ENCODE measurements at places on chromosomes 1 and 21.

GRCh38 chr1:189654906-189655305, 822.8 kb downstream of the BRINP3 start:
- no peak for DNase-seq

GRCh38 chr21:46634427-46634826, 1.0 kb upstream of the PRMT2 start:
- DNase-seq = no peak

- DNase-seq = peak; percentile 15
Observed at GRCh38 chr21:17901458-17902079, 82.4 kb upstream of the C21orf91 start.

- no peak for DNase-seq
Observed at GRCh38 chr1:234550341-234551031, 59.5 kb downstream of the IRF2BP2 start.

DNA sequence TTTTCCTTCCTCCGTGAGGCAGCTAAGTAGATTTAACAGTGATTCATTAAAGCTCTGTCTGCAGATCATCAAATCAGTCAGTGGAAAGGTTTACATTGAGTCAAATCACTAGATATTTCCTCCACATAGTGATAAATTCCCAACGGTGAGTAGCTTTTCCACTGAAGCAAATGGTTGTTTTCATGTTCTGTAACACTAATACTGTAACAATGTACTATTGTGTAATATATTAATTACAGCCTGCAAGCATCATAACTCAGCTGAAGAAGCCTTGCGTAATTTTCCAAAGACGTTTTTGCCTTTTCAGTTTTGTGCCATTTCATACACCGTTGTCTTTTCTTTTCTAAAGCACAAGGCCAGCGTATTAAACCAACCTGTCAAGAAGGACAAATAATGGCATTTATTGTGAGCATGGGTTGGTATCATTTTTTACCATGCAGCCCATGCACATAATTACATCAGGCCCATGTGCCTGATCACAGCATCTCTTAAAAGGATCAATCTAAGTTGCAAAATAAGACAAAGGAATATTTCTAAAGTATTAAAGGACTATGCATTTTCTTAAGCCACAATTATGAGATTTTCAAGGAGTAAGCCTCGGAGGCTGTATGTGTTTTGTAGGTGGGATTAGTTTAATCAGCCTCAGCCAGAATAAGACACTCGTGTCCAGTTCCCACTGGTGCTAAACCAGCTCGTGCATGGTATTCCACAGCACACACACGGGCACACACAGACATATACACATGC, 16.7 kb upstream of the PDE9A start:
- peak; percentile 36 for DNase-seq

DNA sequence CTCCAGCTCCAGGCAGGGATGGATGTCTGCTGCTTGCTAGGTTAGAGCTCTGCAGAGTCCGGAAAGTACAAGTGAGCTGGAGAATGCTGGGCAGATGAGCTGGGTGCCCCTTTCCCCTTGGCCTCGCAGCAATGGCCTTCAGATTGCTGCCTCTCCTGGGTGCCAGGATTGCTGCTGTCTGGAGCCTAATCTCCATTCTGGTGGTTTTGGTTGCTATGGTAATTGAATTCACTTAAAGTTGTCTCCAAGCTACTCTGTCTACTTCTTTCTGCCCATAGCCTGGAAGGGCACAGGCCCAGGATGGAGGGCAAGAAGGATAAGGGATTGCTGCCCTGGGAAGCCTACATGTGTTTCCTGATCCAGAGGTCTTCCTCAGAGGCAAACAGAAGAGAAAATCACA, 14.6 kb upstream of the KCND3 start:
- no peak for DNase-seq

- DNase-seq = peak; percentile 4
Observed at GRCh38 chr1:57788313-57788712, 364.5 kb upstream of the DAB1 start.

DNA sequence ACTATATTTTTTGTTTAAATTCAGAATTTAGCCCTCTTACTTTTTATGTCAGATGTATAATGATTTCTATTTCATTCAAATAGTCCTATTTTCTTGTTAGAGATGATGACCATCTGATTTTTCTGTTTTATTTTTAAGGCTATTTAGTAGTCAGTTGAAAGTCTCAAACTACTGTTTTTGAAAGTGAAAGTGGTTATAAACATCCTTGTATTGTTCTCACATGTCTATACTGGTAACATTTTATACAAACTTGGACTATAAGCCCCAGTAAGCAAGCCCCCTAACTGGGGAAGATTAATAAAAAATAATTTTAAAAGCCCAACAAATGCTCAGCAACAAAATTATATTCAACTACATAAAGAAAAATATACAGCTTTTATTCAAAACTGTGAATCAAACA, 271.3 kb upstream of the RGS18 start:
- no peak for DNase-seq

DNA sequence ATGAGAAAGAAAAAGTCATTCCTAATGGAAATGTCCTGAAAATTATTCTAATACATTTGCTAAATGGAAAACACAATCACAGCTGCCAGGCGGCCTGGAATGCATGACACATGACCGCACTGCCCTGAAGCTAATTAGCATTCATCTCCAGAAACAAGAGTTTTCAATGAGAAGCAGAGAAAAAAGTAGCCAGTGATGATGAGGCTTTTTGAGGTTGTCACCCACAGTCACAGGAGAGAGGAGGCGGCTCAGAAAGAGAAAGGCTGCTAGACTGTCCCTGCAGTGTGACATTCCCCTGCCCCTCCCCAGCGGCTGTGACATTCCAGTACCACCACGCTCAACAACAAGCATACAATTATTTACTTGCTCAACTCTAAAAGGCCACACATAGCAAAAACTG, 122.9 kb upstream of the KRTAP19-8 start:
- DNase-seq = no peak

DNA sequence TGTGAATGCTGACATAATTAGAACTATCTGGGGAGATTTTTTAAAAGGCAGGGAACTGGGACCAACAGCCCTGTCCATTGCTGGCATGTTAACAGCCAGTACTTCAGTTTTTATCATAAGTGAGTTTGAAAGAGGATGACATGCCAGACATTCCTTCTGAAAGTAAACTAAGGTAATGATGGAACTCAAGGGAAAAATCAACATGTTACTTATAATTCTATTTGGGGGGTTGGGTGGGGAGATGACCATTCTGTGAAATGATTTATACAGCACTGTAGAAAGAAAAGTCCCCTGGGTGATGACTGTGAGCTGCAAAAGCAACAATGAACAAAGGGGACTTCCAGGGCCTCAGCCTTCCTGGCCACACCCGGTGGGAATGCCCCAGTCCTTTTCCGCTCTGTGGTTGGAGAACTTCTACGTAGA, 5.4 kb upstream of the LAMC2 start:
- no peak for DNase-seq

DNA sequence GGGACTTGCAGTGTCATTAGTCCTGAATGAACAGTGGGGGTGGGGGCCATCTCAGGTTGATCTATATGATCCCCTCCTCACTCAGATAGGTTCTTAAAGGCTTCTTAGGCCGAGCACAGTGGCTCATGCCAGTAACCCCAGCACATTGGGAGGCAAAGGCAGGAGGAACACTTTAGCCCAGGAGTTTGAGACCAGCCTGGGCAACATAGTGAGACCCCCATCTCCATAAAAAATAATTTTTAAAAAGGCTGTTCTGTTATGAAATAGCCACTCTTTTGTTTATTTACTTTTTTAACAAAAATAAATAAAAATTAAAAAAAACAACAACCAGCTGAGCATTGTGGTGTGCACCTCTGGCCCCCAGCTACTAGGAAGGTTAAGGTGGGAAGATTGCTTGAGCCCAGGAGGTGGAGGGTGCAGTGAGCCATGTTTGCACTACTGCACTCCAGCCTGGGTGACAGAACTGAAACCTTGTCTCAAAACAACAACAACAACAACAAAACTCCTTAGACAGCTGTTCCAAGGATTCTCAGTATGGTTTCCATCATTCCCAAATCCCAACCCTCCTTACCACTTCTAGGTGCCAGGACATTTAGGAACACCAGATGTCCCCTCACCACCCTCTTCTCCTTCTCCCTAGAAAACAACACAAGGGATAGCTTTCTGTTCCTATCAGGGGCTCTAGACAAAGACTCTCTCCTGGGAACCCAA, 2.0 kb upstream of the TRAPPC3 start:
- no peak for DNase-seq

DNA sequence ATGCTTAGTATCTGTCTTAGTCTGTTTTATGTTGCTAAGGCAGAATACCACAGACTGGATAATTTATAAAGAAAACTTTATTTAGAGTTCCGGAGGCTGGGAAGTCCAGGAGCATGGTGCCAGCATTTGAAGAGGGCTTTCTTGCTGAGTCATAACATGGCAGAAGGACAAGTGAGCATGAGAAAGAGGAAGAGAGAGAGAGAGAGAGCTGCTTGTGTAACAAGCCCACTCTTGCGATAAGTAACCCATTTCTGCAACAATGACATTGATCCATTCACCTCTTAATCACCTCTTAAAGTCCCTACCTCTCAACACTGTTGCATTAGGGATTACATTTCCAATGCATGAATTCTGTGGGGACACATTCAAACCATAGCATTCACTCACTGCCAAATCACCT, 11.7 kb upstream of the MYOCOS start:
- DNase-seq = peak; percentile 38

DNA sequence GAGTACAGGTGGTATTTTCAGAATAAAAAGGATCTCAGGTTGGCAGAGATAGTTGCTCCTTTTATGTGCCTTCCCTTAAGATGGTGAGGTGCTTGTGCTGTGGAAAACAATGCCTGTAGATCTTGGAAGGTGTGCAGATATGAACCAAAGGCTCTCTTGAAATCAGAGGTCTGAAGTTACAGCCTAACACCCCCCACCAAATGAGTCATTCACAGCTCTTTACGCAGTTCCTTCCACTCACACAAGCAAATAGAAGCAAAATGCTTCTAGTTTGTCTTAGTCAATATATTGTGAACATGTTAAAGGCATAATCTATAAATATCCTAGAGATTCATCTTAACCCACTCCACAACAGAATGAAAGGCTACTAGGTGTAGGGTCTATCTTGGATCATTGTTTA, 128.9 kb upstream of the NR5A2 start:
- DNase-seq = no peak

- DNase-seq = peak; percentile 76
Observed at GRCh38 chr1:48109390-48110013, 112.3 kb upstream of the TRABD2B start.

GRCh38 chr1:160328184-160328583, 14.9 kb downstream of the COPA start:
- DNase-seq = no peak

DNA sequence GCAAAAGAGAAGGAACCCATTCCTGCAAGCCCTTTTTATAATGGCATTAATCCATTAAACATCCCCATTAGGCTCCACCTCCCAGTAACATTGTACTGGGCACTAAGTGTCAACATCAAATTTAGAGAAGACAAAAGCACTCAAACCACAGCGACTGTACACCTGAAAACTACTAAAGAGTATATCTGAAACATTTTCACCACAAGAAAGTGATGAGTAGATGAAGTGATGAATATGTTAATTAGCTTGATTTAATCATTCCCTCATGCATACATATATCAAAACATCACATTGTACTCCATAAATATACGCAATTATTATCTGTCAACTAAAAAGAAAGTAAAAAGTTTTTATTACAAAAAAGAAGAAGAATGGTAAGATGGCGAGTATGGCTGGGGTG, 26.4 kb downstream of the ACP6 start:
- DNase-seq = no peak

- DNase-seq = no peak
Observed at GRCh38 chr21:42834726-42835191, 44.6 kb downstream of the WDR4 start.

DNA sequence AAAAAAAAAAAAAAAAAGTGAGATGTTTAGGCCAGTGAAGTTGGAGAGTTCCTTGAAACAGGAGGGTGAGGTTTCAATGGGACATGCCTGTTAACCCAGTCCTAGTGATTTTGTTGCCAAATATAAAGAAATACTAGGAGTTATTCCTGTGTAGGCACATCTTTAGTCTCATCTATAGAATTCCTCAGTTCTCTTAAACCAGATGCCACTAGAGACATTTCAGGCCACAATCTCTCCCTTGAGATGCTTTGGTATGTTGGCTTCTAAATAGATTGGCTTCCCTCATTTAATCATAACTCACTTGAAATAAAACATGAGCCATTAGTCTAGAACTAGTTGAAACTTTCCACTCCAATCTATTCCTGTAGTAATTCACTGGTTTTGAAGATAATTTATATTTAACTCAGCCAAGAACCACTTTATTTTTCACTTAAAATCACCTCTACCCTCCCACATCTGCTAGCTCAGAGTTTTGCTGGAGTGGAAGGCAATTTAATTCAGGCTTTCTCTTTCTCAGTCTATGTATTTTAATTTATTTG, 29.8 kb downstream of the GPR137B start:
- DNase-seq = no peak

DNA sequence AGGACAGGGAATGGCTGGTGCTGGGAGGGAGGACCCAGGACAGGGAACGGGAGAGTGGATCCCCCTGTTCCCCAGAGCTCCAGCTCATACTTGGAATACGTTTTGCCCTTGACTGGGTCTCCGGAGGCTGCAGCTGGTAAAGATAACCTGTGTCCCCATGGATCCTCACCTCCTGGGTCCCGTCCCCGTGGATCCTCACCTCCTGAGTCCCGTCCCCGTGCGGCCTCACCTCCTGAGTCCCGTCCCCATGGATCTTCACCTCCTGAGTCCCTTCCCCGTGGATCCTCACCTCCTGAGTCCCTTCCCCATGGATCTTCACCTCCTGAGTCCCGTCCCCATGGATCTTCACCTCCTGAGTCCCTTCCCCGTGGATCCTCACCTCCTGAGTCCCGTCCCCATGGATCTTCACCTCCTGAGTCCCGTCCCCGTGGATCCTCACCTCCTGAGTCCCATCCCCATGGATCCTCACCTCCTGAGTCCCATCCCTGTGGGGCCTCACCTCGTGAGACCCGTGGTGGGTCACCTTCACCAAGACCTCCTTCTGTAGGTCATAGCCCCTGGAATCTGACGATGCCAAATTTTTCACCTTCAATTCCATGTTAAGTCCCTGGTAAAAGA, 61.4 kb downstream of the SCCPDH start:
- DNase-seq = no peak

GRCh38 chr1:212247179-212247721, 38.0 kb upstream of the PPP2R5A start:
- no peak for DNase-seq

GRCh38 chr1:108962681-108963051, 618 bp downstream of the CLCC1 start:
- DNase-seq = peak; percentile 61

DNA sequence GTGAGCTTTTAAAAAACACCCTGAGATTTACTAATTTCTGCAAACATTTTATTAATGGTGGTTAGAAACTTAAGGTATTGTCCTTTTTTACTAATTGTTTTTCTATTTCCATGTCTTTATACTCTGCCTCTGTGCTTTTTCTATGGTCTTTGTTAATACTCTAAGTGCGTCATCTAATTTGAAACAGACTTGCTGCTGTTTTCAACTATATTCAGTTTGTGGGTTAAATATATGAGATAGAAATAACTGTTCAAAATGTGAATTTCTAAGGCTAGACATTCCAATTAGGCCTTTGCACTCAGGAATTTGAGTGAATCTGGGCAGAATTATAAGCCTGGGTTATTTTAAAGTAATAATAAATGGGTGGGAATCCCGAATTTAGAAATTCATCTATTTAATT, 82.4 kb upstream of the COL11A1 start:
- DNase-seq = no peak
